Stimulated activated CD8-positive, alpha-beta memory T cell treated with anti-CD3 and anti-CD28 coated beads, Interleukin-15, amount 100 ng/mL, for 48 hours (primary cell): ENCODE measurements at places on chromosomes 4 and X.

GRCh38 chr4:149897783-149898182, 82.1 kb upstream of the IQCM start:
- no peak for DNase-seq

GRCh38 chr4:109816082-109816442, 500 bp downstream of the GAR1 start:
- DNase-seq = peak; percentile 33

DNA sequence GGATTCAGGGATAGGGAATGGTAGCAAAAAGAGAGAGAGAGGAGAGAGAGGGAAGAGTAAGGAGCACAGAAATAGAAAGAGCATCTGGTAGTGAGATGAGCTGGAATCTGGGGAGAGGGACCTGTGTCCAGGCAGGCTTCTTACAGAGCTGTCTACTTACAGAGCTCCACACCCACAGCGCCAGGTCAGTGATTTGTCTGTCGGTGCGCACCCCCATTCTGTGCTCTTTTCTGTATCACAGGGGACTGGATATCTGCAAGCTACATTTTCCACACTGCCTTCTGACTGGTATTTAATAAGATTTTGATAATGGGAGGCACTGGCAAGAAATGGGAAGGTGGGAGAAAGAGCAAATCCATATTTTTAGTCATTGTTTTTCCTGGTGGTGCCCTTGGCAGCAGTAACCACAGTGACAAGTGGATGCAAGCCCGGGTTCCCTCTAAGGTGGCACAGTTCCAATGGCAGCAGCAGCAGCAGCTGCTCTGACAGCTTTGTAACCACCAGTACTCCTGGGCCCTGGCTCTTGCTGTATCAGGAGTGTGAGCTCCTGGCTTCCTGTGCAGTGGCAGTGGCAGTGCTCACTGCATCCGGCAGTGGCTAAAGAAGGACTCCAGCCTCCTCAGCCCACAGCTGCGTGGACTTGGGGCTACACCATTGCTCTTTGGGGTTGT, 300.5 kb downstream of the TRIML1 start:
- DNase-seq = no peak

DNA sequence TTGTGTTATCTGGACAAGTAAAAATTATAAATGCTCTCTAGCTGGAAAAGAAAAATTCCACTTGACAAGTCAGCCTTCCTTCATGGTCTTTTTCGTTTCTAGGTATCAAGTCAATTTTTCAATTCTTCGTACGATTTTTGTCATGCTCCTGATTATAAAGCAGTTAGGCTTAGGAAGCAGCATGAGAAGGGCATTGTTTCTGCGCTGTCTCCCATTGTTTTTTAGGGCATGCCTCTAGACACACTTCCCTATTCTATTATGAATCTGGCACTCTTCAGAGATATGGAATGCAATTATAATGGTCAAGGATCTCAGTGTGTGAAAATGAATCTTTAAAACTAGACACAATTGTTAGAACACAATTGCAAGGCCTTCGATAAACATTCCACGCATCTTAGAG, 164.1 kb upstream of the FAT1 start:
- no peak for DNase-seq

- DNase-seq = no peak
Measured at GRCh38 chr4:105937759-105938158, 42.5 kb downstream of the NPNT start.

DNA sequence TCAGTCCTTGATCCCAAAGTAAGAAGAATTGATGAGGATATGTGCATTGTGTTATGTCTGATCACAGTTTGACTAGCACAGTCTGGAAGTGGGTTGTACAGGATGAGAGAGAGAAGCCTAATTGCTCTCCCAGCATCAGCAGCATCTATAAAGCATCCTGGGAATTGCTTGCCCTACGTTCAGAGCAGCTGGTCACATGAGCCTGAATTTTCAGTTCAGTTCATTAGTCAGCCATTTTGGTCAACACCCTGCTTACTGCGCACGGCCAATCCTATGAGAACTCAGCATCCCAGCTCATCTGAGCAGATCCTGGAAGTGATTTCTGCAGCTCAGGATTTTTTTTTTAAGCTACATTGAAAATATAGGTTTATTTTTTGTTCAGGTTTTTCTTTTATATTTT, at the start of gene RUFY3:
Gene RUFY3 (plus strand): TSS at position 218 of the 400 bp plus-strand sequence. CDS start 610 bp downstream, outside the sequence.
- DNase-seq = no peak

GRCh38 chr4:41723286-41723685, 25.2 kb downstream of the PHOX2B start:
- DNase-seq = no peak

- no peak for DNase-seq
Measured at GRCh38 chr4:177569434-177569833, 127.2 kb upstream of the AGA start.

DNA sequence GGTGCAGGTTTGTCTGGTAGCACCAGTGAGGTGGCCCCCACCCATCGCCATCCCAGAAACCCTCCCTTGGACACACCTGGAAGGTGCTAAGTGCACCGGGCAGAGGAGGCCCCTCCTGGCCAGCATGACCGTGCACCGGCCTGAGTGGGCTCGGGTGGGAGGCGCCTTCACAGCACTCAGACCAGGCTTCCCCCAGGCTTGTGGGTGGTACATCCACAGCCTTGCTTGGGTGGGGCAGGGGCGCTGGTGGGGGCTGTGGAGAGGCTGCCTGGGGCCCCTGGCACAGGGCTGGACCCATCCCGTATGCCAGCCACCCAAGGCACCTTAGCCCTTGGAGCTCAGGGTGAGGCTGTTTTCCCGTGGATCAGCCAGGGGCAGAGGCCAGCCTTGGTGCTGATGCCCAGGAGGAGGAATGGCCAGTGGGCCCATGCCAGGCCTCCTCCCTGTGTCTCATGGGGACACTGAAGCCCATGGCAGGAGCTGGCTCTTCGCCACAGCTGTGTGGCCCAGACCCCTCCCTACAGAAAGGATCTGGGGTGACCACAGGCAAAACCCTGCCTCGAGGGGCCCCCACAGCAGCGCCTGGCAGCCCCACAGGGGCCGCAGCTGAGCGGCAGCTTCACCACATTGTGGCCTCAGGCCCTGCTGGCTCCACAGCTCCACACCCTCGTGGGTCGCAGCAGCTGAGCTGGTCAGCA, 21.4 kb downstream of the NKX1-1 start:
- DNase-seq = no peak
